ENCODE measurements at places on chromosomes 1 and 21.

DNA sequence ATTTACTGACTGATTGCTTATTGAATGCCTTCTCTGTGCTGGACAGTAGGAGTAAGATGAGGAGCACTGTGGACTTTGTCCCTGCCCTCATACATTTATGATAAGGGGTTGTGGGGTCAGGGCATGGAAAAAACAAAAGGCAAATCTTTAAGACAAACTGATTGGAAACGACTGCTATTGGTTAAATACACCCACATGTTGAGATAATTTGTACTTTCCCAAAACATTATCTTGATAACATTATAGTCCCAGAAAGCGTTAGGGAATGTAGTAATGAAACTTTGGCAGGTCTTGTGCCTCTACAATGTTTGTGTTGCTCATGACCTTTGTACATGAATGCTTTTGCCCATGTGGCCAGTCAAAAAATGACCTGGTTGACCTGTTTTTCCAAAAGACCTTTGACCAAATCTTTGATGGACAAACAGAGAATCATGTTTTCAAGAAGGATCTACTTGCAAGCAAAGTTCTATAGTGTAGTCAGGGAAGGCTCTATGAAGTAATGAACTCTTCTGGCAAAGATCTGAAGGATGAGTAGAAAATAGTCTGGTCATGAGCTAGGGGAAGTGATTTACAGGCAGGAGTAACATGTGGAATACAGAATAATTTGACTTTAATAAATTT lies 50.9 kb downstream of the LEPR start:
- no peak for DNase-seq

DNA sequence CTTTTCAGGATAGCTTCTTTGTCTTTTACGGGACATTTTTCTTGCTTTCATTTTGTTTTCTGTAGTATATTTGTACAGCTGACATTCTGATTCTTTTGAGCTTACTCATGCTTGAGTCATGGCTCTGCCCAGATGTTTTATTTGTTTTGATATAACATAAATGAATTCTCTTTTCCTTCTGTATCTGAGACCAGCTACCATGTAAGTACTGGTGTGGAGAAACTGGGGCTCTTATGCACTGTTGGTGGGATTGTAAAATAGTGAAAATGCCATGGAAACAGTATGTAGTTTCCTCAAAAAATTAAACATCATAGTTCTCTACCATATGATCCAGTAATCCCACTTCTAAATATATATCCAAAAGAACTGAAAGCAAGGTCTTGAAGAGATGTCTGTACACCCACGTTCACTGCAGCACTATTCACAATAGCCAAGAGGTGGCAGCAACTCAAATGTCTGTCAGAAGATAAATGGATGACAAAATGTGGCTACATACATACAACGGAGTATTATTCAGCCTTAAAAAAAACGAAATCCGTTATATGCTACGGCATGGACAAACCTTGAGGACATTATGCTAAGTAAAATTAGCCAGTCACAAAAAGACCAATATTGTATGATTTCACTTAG lies 61.4 kb downstream of the EIF2B3 start:
- DNase-seq: no peak

DNA sequence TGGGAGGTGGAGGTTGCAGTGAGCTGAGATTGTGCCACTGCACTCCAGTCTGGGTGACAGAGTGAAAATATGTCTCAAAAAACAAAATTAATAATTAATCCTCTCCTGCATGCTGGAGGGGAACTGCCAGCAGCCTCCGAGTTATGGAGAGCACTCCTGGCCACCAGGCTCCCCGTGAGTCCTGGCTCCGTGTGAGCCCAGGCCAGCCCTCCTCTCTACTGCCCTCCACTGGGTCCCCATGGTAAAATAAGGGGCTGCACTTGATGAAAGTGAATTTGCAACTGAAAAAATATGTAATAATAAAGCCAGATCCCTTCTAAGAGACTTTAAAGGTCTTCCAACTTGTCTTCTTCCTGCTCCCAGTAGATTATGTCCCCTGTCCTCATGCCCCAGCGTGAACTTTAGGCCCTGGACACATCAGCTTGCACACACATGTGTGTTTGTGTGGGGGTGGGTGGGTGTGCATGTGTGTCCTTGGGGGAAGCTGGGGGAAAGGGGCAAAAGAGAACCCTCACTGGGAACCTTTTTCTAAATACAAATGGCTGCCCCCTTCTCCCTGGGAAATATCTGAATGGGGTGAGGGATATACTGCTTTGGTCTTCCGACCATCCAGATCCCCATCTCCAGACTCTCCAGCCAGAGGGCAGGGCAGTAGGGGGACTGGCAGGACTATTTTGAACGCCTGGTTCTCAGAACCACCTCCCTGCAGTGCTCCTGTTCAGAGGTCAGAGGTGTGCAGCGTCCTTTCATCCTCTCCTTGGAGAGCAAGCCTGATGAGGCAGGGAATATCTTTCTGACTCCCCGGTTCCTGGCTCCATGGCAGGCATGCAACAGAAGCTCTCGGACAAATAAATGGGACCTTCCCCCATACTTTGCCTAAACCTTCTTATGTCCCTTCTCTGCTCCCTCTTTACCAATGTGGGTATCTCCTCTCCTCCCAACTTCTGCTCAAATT lies 26.2 kb downstream of the NEK2 start:
- no peak for DNase-seq

DNA sequence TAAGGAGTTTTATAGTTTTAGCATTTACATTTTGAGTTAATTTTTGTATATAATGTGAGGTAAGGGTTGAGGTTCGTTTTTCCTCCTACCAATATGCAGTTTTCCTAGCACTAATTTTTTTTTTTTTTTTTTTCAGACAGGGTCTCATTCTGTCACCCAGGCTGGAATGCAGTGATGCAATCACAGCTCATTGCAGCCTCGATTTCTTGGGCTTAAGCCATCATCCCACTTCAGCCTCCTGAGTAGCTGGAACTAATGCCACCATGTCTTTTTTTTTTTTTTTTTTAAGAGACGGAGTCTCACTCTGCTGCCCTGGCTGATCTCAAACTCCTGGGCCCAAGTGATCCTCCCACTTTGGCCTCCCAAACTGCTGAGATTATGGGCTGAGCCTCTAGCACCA lies 2.5 kb upstream of the UBASH3A start:
- DNase-seq: no peak

- DNase-seq: no peak
Measured at GRCh38 chr1:50955116-50955515, 5.0 kb downstream of the FAF1 start.

GRCh38 chr1:35036621-35037020 lies 4.9 kb upstream of the ZMYM6 start:
- no peak for DNase-seq

- no peak for DNase-seq
Measured at GRCh38 chr1:9687874-9688582, 36.5 kb downstream of the PIK3CD start.

GRCh38 chr1:17086751-17087150 lies 32.5 kb downstream of the PADI2 start:
- DNase-seq: no peak

DNA sequence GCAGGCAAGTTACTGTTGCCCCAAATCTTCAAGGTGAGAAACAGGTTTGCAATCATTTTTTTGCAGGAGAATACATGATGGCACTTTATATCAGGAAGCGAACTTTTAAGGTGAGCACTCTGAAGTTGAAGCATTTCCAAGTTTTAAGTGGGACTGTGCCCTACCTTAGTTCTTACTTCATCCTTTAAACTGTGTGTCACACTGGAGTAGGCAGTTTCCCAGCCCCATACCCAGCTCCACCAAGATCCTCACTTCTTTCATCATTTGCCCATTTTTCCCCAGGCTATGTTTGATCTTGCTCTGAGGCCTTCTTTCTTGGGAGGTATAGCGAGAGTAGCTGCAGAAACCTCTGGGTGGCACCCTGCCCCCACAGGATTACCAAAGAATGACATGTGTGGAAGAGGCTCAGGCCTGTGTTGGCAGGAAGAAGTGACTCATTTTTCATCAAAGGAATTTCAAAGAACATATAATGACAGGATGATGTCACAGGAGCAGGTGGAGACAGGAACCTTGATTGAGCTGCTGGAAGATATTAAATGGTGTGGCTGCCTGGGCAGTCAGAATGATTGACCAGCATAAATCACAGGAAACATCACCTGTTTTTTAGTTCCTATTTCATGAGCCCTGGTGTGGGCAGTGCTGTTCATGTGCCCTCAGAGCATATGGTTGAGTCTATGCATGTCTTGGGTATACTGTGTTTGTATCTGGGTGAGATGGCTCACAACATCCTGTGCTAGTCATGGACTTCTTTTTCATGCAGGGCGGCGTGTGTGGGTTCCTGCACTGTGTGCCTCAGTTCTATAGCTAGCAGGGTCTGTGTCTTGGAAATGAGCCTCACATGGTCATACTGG lies 20.8 kb upstream of the MACF1 start:
- DNase-seq: no peak

GRCh38 chr1:39305555-39305954 lies 101.1 kb downstream of the MACF1 start:
- DNase-seq: no peak

DNA sequence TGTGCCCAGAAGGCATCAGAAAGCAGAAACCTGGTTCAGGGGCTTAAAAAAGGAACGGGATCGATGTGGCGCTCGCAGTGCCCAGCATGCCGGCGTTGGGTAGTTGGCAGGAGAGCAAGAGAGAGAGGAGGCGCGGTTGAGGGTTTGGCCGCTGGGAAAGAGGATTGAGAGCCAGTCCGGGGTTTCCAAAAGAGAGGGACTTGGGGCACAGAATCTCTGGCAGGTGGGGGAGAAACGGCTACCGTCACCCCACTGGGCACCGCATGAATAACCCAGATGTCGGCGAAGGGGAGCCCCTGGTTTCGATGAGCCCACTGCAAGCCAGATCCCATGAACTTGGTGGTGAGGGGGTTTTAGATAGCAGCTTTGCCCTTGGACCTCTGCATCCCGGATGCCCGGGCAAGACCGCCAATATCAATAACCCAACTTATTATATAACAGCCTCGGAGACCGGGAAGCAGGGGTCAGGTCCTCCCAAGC lies 60.4 kb upstream of the ACOT11 start:
- no peak for DNase-seq

GRCh38 chr1:19209439-19209989 lies 552 bp downstream of the UBR4 start:
- peak; percentile 26 for DNase-seq

DNA sequence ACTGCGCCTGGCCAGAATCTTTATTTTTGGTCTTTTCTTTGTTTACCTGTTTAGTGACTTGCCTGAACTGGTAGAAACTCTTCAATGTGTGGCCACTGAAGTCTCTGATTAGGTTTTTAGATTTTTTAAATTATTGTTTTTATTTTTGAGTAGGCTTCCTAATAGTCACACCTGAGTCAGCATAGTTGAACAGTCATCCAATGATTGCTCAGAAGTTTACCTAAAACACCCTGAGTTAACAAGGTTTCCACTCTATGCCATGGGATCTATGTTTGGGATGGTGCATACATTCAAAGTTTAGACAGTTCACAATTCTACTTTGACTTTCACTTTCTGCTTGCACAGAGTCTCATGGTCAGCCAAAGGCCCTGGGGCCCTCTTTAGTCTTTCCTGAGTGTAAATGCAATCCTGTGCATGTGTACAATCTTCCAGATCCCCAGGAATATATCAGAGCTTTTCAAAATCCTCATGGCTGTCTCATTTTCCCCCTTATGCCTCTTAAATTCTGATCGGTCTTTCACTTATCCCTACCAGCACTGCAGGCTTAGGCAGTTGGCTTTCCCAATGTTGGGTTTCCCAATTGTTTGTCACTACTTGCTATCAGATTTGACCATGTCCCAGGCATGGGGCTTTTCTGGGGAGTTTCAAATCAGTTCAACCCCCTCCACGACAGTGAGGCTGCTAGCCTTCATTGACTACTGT lies 114.4 kb upstream of the RAB3GAP2 start:
- DNase-seq: no peak

DNA sequence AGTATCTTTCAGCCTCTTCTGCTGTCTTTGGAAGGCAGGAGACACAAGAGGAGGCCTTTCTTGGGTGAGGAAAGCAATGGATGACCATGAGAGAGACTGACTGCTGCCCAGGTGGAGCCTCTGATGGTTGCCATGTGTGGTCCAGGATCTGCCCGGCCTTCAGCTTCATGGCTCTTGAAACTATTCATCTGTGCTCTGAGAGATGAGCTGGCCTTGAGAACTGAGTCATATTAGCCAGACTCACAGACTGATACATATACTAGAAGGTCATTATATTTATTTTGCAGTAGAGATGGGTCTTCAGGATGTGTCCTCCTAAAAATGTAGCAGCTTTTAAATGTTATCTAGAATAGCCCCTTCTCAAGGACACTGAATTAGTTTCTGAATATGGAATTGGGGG lies 33.7 kb downstream of the PTGFRN start:
- no peak for DNase-seq

DNA sequence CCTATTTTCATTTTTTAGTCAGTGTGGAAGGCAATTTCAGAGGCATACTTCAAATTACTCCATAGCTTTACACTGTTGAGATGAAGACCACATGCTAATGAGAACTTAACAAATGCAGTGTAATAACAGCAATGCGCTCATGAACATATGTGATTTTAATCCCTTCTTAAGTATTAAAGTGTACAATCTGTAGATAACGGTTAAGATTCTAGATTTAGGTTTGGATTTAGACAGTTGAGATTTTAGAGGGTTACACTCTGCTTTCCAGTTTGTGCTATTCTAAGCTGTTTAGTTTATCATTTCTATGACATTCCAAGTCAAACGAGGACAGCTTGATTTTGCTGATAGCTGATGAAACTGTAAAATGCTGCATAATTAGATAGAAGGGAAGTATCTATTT lies 257.8 kb upstream of the CHRM3 start:
- no peak for DNase-seq

DNA sequence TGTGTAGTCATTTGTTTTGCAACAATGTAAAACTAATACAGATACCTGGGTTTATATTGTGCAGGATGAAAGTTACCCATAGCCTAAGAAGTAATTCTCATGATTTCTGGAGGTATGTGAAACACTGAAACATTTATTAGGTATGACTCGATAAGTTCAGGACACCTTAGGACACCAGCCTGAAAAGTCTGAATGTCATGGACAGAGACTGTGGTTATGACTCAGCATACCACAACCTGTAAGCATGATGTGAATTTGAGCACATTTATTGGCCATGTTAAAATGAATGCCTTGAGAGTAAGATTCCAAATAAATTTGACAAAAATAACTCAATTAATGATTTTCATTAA lies 1471.7 kb upstream of the B3GALT2 start:
- no peak for DNase-seq

DNA sequence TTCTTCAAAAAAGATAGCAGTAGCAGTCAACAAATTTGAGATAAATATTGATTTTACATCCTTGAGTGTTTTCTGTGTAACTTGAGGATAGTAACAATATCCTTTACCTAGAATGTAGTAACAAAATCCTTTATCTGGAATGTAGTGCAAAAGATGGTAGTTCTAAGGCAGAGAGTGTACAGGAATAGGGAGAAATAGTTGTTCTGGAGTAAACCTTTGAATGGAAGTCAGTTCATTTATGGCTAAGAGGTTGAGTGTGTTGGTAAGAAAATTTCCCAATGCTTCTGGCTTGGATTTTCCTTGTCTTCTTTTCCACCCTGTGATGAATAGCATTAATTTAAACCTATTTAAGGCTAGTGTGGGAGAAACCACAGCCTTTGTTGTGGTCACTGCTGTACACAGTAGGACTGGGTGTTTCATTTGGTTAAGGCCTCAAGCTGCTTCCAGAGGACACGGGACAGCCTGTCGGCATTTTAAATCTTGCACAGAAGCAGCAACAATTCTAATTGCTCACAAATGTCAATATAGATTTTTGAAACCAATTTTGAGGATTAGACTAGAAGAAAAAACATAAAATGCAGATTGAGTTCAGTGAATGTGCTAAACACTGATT lies 11.3 kb downstream of the NFIA start:
- no peak for DNase-seq
